ENCODE measurements at places on chromosomes 3 and 15.

DNA sequence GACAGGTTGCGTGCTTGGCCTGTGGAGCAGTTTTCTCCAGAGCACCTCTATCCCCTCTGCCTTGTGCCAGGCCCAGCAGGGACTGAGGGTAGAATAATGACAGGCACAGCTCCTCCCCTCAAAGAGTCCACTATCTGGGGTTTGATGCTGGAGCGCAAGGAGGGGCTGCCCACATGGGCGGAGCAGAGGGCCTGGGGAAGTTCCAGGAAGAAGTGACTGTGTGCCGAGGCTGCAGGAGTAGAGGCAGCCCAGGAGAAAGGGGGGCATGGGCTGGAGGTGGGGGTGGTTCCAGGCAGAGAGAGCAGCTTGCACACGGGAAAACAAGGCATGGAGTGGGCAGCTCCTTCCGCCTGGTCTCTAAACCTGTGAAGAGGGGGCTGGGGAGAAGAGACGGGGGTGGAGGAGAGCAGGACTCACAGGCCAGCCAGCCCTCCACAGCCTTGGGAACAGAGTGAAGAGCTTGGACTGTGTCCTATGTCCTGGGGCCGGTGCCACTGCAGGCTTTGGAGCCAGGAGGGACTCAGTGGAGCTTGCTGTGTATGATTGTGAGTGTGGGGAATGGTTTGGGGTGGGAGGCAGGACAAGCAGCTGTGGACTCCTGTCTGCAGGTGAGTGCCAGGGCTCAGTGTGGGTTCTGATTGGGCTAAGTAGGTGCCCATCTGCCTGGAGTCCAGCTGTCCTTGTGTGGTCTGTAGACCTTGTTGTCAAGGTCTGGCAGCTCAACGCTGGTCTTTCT is 48.1 kb downstream of the APBA2 start:
- DNase-seq, result no peak

DNA sequence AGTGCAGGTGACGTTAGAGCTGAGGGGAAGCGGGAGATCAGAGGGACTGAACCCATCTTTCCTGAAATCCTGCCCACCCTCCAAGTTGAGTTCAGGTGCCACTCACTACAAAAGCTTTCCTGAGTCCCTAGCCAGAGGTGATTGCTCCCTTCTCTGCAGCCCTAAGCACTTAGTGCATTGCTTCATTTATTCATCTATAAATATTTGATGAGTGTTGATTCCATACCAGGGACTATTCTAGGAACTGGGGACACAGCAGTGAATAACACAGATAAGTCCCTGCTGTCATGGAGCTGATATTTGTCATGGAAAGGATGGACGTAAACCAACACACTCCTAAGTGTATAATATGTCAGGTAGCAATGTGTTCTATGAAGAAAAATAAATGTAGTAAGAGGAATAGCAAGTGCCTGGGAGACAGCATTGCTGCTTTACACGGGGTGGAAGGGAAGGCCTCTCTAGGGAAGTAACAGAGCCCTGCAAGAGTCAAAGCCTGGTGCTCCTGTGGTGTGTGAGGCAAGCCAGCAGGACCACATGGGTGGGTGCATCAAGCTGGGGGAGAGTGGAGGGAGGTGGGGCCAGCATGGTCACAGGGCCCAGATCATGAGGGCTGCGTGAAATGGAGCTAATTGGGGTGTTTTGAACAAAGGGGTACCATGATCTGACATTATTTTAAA is 18.6 kb downstream of the ALPK3 start:
- DNase-seq, result no peak

- DNase-seq, result no peak
Measured at GRCh38 chr3:155462672-155463071, 169.2 kb upstream of the STRIT1 start.

GRCh38 chr15:85114886-85115285 is 133.2 kb downstream of the PDE8A start:
- DNase-seq, result no peak

DNA sequence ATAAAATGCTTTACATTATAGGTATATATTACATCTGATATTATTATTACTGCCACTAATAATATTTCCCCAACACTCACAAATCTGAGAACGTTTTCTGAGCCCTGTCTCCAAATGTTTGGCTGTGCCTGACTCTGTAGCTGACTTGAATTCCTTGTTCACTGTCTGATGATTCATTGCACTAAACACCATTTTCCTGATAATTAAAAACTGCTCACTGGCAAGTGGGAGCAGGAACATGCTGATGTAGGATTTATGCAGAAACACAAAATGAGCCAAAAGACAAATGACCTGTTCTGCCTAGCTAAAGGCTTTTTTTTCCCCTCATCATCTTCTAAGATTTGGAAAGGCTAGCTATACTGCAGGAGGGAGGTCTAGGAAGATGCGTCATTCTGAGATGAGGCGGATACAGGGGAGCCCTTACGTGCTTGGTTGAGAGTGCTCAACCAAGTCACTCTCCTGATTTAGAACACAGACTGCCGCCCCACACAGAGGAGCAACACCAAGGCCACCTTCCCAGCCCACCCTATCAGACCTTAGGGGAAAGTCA is 380.7 kb downstream of the EPHB1 start:
- DNase-seq, result no peak

- DNase-seq, result no peak
Measured at GRCh38 chr3:12895391-12896062, 54.2 kb upstream of the RPL32 start.

DNA sequence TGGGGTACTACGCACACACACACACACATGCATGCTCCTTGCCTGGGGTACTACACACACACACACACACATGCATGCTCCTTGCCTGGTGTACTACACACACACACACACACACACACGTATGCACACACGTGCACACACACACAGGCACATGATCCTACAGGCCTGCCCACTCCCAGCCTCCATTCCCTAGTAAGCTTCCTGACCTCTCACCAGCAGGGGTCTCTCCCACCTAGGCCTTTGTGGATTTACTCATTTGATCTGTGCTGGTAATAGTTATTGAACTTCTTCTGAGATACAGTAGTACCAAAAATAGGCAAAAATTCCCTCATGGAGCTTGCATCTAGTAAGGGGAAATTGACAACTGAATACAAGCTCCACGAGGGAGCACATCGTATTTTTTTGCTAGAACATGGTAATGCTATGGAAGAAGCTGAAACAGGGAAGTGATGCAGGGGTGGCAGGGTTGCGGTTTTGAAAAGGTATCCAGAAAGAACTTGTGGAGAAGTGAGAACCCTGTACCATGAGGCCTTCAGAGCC is 19.1 kb downstream of the TTC21A start:
- no peak for DNase-seq

Data from GM13977 (cell line).